Panc1 (cell line): ENCODE measurements at places on chromosomes 11 and 22. TPM values are rescaled to one million over a fixed set of nuclear protein-coding genes. Genes with fewer than 3 reads are reported as not detected.

ACCSL gene
- total RNA-seq = not detected

SHISA8 gene
- 0.62 TPM for total RNA-seq

LMF2 gene
- total RNA-seq = 54.2 TPM

FGF4 gene
- not detected for total RNA-seq

ANGPTL5 gene
- total RNA-seq = not detected

RPUSD4 gene
- total RNA-seq = 52.3 TPM

APOBEC3A gene
- not detected for total RNA-seq

FCHSD2 gene
- total RNA-seq = 31.8 TPM

SCO2 gene
- 14.2 TPM for total RNA-seq

USH1C gene
- total RNA-seq = not detected

NCF4 gene
- total RNA-seq = not detected

TMEM191C gene
- total RNA-seq = 2.9 TPM

C11orf16 gene
- 0.15 TPM for total RNA-seq

VSIG2 gene
- not detected for total RNA-seq

MS4A15 gene
- total RNA-seq = not detected

DNAJB7 gene
- total RNA-seq = not detected

ACR gene
- total RNA-seq = 0.21 TPM

C11orf97 gene
- not detected for total RNA-seq

OR56B1 gene
- total RNA-seq = not detected

OR51T1 gene
- total RNA-seq = not detected

ISX gene
- total RNA-seq = not detected

MYEOV gene
- 69.8 TPM for total RNA-seq

MMP10 gene
- not detected for total RNA-seq

FOLR1 gene
- total RNA-seq = not detected

KDM4E gene
- not detected for total RNA-seq

SLC22A6 gene
- not detected for total RNA-seq

CACNA1I gene
- 0.23 TPM for total RNA-seq

RBMXL2 gene
- 0.10 TPM for total RNA-seq

SEC14L6 gene
- not detected for total RNA-seq

RTN4R gene
- 16.3 TPM for total RNA-seq

OR52E8 gene
- total RNA-seq = not detected

OR51B2 gene
- total RNA-seq = not detected

TRIM22 gene
- 1.4 TPM for total RNA-seq

CBX7 gene
- 14.5 TPM for total RNA-seq

GPR137 gene
- total RNA-seq = 183 TPM

P2RY6 gene
- 0.59 TPM for total RNA-seq

GRIA4 gene
- total RNA-seq = not detected

TRIM49D2 gene
- total RNA-seq = not detected

PHF21A gene
- total RNA-seq = 45.7 TPM

FJX1 gene
- total RNA-seq = 31.1 TPM

NCR3LG1 gene
- 8.6 TPM for total RNA-seq

OR51B5 gene
- total RNA-seq = not detected

NELL1 gene
- total RNA-seq = not detected

RASL10A gene
- 2.6 TPM for total RNA-seq

OR51B4 gene
- not detected for total RNA-seq

MMP13 gene
- total RNA-seq = 0.15 TPM

ACRV1 gene
- 0.26 TPM for total RNA-seq
